ENCODE measurements at places on chromosomes 6 and 20. TPM values are rescaled to one million over a fixed set of nuclear protein-coding genes. Genes with fewer than 3 reads are reported as not detected.
A peak's percentile ranks its signal among the peaks of the same experiment; 100 is the strongest.

THBS2 gene
- 1,102 TPM for total RNA-seq

GRM1 gene
- total RNA-seq: under 0.01 TPM

DNA sequence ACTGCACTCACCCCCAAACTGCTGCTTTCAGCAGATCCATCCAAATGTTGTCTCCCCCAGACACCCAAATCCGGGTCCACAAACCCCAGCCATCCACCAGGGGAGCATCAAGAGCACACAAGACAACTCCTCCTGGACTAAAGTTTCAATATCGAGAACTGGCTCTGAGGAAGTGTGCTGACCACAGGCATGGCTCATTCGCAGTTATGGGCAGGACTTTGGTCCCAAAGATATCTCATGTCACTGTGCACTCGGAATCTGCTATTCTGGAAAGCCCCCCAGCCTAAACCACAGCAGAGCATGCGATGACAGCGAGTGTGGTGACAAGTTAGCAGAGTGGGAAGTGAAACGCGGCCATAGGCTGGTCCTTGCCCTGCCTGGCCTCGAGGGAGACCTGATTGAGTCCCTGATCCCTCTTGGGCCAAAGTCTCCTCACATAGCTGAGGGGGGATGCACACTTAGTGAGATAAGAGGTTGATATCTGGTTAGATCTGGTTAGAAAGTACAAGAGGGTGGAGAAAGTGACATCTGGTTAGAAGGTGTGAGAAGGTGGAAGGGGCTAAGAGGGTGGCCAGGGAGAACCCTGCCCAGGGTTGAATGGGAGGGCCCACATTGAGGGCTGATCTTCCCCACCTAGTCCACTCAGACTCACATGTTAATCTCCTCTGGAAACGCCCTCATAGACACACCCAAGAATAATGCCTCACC is 149.7 kb downstream of the MRPL14 start:
- H3K36me3 ChIP-seq: no peaks in the 10 kb centered on the region
- H3K4me1 ChIP-seq: peaks cover 38% of the 10 kb centered on the region
- H3K27me3 ChIP-seq: no peaks in the 10 kb centered on the region
- peak overlapping the region; percentile 25 for H3K27ac ChIP-seq
- no peak for DNase-seq
- no peak overlapping the region for H3K4me3 ChIP-seq

SGK2 gene
- under 0.01 TPM for total RNA-seq

TRIM31 gene
- not detected for total RNA-seq

HCRTR2 gene
- not detected for total RNA-seq

DNA sequence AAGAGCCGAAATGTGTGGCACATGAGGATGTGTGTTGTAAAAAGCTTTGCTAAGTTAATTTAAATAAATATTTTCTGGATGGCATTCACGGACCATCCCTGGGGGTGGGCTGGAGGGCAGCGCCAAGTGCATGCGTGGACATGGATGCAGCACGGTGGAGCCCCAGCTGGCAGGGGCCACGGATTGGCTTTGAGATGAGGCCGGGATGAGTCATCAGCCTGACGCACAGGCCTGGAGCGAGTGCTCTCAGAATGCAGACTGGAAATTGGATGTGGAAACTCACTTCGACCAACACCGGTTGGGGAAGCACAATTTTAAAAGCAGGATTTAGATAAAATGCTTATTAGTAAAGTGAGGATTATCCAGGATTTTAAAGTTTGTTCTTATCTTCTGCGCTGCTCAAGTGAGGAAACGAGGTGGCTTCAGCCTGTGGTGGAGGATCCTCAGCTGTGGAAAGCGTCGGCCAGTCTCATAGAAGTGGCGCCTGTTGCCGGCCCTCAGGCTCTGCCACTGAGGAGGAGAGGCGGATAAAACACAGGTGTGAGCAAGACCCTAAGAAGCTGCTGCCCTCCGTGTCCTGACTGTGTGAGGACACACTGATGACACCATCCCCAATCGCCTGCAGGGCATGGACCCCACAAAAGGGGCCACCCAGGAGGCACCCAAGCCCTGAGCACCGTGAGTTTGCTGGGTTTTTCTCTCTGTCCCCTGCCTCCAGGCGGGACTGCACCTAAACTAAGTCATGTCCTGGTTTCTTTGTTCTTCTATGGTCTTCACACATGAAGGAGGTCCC is 279.7 kb downstream of the CDH4 start:
- no peak overlapping the region for H3K27ac ChIP-seq
- no peaks in the 10 kb centered on the region for H3K36me3 ChIP-seq

- H3K4me3 ChIP-seq: no peak overlapping the region
- H3K4me1 ChIP-seq: no peaks in the 10 kb centered on the region
- no peaks in the 10 kb centered on the region for H3K27me3 ChIP-seq
- no peak overlapping the region for H3K27ac ChIP-seq
- DNase-seq: peak; percentile 47
Measured at GRCh38 chr6:17771609-17772008, 64.9 kb upstream of the NUP153 start.

- no peak for DNase-seq
- H3K27me3 ChIP-seq: no peaks in the 10 kb centered on the region
- H3K4me1 ChIP-seq: peaks cover 12% of the 10 kb centered on the region
- H3K4me3 ChIP-seq: no peak overlapping the region
Measured at GRCh38 chr6:53540129-53540692, 4.7 kb downstream of the GCLC start.

GRCh38 chr20:35238170-35238569 is 11.7 kb downstream of the MMP24 start:
- no peaks in the 10 kb centered on the region for H3K27me3 ChIP-seq
- no peak overlapping the region for H3K27ac ChIP-seq
- H3K36me3 ChIP-seq: no peaks in the 10 kb centered on the region
- no peak for DNase-seq

GRCh38 chr6:132937466-132937906 is 123.1 kb downstream of the RPS12 start:
- no peak overlapping the region for H3K4me3 ChIP-seq
- peak; percentile 42 for DNase-seq
- no peaks in the 10 kb centered on the region for H3K36me3 ChIP-seq
- H3K27me3 ChIP-seq: peaks cover 12% of the 10 kb centered on the region
- no peak overlapping the region for H3K27ac ChIP-seq

JPH2 gene
- 2.2 TPM for total RNA-seq

DNA sequence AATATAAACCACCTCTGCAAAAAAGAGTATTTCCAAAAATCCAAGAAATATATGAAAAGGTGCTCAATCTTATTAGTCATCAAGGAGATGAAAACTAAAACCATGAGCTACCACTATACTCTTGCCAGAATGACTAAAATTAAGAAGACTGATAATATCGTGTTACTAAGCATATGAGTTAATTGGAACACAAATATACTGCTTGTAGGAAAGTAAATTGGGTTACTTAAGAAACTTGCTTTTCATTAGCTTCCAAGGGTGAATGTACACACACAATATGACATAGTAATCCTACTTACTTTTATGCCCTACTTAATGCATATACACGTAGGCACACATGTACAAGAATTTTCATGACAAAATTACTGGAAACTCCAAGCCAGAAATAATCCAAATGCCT is 3.4 kb downstream of the THEMIS start:
- H3K36me3 ChIP-seq: no peaks in the 10 kb centered on the region
- H3K4me3 ChIP-seq: no peak overlapping the region
- no peaks in the 10 kb centered on the region for H3K4me1 ChIP-seq
- H3K27me3 ChIP-seq: no peaks in the 10 kb centered on the region
- no peak for DNase-seq

ZSCAN9 gene
- total RNA-seq: 11.2 TPM

Data from osteoblast (primary cell).